NCI-H1092 (cell line): ENCODE measurements at places on chromosomes 3 and 15.

DNA sequence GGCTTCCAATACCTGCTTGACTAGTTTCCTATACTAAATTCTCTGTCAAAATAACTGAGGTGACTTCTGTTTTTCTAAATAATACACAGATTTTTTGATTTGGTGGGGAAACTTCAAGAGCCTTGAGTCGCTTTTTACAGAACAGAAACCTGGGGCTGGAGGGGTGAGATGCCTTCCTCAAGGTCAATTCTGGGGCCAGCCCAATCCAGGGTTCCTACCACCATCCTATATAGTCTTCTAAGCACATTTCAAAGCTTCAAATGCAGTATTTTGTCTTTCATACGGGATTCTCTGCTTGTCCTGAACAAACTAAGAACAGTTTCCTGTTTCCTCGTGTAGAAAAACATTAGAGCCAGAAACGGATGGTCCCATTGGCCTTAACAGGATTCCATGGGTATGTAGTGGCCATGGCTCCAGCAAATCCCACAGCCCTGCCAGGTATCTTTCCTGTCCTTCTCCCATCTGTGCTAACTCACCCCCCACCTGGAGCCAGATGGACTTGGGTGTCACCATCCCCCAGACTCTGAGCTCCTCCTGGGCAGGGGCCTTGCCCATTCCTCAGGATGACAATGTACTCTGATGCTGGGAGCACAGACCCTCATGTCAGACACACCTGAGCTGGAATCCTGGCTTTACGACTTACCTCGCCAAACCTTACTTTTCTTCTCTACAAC is 146.9 kb downstream of the KLF13 start:
- no peak for DNase-seq

- no peak for DNase-seq
Measured at GRCh38 chr3:42265059-42265991, 660 bp downstream of the CCK start.

DNA sequence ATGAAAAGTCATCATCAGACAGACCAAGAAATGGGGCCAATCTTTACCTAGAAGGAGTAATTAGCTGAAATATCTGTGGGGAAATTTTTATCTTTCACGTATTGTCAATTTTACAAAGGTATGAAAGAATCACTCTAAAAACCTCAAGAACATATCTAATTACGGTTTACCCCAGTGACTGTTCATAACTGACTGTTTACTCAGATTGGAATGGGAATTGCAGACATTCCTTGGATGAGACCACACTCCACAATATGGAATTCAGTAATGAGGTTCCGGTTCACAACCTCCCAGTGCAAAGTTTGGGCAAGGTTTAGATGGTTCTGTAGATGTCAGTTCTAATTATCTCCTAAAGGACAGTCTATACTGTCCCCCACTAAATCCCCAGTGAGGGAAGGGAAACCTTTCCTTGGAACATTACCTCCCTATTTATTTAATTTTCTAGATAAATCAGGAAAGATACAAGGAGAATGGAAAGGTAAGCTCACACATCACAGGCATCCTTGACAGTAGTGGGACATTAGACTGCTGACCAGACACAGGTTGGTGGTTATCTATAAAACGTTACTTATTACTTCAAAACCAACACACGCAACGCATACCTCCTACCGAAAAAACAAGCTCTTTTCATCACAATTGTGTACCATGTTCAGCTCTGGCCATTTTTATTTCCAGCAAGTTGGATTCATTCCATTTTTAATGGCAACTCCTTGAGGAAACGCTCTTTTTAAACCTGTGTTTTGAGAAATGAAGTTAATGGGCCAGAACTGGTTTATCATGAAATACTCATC is 129.9 kb downstream of the RORA start:
- DNase-seq: no peak

DNA sequence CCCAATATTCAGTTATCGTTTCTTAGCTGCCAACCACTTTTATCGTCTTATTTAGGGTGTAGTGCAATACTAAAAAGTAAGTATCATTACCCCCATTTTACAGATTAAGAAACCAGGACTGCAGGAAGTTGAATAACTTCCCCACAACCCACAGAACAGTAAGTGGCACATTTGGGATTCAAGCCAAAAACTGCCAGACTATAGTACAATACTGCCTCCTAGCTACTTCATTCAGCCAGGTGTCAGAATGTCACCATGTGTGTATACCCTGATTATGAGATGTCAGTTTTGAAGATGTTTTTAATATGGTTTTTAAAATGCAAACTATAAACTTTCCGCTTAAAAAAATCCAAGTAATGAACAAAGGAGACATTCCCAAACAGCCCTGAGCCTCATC is 74.2 kb upstream of the PROK2 start:
- no peak for DNase-seq

DNA sequence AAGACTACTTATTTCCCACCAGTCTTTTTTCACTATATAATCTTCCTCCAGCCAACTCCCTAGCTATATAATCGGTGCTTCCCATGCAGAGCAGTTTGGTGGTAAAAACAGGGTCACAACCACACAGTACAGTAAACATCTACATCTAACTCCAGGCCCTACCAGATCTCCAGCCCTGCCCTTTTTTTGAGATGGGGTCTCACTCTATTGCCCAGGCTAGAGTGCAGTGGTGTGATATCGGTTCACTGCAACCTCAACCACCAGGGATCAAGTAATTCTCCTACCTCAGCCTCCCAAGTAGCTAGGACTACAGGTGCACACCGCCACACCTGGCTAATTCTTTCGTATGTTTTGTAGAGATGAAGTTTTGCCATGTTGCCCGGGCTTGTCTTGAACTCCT is 49.1 kb upstream of the TLE3 start:
- DNase-seq: no peak

DNA sequence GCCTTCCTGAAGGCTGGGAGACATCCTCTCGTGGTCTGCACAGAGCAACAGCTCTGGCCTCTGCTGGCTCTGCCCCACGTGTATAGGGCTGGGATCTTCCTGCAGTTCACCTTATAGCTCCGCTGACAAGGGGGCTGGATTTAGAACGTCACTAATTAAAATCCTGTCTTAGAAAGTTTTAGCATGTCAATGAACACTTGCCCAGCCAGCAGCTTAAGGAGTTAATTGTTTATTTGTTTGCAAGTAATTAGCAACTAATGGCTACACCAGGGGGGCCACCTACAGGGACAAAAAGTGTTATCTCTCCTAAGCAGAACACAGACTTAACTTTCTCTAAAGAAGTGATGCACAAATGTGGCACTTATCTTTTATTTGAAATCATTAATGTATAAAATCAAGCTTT is at the start of gene HESX1:
TSS of gene HESX1 (minus strand) at position 84 of the 403 bp plus-strand sequence. CDS start at position 24, 60 bp downstream.
- no peak for DNase-seq
